ENCODE measurements at places on chromosomes 12 and 14.

GRCh38 chr12:120346681-120347080 lies 19.1 kb upstream of the PLA2G1B start:
- no peak for DNase-seq

GRCh38 chr14:105195522-105196264 lies 14.6 kb upstream of the NUDT14 start:
- no peak for DNase-seq

GRCh38 chr14:99758121-99758821 lies 34.9 kb upstream of the EML1 start:
- DNase-seq = no peak

GRCh38 chr14:90894241-90894640 lies 78.0 kb upstream of the TTC7B start:
- DNase-seq = no peak

- no peak for DNase-seq
Measured at GRCh38 chr12:85865890-85866289, 8.2 kb upstream of the NTS start.

DNA sequence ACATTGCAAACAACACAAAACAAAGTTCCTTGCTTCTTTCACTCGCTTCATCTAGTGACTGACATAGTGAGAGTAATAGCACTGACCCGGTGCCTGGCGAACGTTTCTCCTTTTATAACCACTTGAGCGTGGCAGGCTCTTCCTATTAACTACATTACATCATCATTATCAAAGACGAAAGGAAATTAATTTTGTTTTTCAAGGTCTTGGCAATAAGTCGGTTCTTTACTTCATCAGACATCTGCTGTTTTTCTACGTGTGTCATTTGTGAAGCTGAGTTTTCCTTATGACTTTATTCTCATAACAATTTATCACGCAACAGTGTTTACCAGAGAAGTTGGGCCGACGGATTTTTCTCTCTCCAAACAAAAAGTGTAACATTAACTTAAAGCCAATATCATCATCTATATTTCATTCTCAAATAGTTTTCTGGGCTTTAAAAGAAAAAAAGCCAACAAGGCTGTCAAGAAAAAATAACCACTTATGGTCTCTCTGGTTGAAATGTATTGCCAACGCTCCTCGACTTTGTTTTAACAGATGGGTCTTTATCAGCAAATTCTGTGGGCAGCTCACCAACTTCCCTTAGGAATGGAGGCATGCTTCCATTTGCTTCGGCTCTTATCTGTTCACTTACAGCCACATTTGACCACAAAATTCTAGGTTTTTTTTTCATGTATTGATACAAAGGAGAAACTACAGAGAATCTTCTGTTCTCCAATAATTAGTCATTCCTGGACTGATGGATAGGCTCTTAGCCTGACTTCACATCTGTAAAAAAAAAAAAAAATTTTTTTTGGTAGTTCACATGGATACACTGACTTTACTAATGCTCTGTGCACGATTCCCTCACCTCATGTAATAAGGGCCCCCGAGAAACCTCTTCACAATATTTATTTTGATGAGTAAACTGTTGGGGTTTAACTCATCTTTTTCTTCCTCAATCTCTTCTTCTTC lies 97.1 kb upstream of the CDKN3 start:
- DNase-seq = no peak

- DNase-seq = no peak
Measured at GRCh38 chr12:71871116-71871515, 31.6 kb downstream of the TBC1D15 start.

DNA sequence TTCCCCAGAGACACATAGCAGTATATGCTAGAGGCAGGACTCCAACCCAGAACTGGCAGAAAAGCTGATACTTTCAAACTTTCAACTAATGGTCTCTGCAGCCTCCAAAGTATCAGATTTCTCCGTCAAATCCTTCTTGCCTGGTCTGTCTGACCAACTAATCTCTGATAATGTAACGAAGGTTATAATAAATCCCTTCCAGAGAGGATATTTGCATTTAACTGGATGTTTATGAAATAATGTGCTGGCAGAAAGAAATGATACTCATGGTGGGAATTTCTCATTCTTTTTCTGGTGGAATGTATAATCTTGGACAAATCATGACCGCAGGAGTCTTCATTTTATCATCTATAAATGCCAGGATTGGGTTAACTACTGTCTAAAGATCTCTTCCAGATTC lies 860.3 kb downstream of the DIO2 start:
- DNase-seq = no peak

DNA sequence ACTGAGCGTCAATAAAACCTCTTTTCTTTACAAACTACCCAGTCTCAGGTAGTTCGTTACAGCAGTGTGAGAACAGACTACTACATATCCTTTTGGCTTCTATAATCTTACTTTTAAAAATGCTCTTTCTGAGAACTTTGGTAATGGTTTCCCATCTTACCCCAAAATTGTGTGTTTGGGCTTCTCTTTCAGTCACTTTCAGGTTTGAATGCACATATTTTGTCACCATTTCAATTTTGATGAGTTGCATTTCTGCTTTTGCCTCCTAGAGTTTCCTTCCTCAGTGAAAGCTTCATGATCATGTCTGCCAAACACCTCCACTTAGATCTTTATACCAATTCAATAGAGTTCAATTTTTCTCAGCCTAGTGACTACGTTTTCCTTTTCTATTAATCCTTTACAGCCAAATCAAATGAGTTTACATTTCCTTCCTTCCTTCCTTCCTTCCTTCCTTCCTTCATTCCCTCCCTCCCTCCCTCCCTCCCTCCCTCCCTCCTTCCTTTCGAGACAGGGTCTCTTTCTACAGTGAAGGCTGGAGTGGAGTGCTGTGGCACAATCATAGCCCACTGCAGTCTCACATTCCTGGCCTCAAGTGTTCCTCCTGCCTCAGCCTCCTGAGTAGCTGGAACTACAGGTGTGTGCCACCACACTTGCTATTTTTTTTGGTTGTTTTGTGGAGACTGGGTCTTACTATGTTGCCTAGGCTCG lies 124.9 kb downstream of the BCAT1 start:
- no peak for DNase-seq

DNA sequence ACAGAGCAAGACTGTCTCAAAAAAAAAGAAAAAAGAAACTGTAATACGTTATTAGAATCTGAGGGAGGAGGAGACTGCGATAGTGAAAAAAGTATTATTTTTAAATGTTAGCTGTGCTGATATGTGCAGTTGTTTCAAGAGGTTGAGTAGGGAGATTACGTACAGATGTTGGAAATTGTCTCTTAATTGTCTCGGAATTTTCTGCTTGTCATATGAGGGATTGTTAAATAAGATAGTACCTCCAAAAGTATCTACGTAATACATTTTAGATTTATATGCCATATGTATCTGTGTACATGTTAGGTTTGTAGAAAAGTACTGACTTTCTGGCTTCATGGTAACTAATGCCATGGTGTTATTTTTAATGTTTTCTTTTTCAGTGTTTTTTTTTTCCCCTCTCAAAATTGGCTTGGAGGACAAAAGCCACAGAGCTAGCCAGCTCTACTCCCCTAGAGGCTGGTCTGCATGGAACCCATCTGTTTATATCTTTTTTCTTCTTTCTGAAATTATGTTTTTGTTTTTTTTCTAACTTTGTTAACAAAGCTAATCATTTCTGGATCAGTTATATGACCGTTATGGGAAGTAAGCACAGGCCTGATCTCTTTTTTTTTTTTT lies 3.4 kb downstream of the RIMKLB start:
- DNase-seq = no peak

- no peak for DNase-seq
Measured at GRCh38 chr12:47992776-47993175, 11.5 kb downstream of the COL2A1 start.

DNA sequence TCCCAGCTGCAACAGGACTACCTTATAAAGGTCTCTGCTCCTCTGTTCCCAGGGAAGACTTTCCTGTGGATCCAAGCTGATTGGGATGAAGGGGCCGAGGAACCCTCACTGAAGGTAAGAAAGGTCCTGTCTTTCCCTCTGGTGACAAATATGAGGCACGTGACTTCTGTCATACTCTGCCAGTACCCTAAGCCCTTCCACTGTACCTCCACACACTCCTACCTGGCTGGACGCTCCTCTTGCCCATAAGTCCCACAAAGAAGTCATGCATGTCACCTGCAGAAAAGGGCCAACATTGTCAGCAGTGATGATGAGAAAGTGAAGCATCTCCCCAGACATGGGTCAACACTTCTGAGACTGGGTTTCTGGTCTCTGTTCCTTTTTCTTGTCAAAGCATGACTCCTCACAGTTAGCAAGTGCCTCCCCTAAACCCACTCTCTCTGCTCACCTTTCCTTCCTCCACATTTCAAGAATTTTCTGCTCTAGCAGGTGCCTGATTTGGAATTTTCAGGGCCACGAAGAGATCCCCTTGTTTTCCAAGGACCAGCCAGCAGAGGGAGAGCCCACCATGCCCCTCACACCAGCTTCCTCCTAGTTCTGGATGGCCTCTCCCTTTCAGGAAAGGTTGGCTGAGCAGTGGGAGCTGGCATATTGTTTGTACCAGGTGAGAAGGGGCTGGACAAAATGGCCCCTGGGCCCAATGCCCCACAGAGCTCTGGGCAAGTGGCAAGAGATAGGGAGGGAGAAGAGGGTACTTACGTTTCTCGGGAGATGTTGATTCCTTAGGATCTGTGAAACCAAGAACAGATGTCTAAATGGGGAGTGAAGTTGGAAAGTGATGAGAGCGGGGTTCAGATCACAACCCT lies 3.5 kb downstream of the TAC3 start:
- no peak for DNase-seq

DNA sequence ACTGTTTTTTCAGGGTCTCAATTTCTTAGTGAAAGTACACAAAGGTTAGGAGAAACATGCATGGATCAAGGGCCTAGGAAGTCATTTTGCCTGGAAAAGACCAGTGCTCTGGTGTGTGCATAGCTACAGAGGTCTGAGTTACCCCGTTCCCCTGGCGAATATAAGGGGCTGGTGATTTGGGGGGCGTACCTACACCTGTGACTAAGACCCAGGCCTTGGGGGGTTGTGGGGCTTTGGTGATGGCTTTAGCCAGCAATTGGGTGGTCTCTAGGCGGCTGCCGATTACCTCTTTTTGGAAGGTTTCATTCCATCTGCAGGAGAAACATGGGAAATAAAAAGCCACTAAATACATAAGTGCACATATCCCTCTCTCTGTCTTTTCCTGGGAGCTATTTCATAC lies 1.1 kb downstream of the SDR39U1 start:
- no peak for DNase-seq

DNA sequence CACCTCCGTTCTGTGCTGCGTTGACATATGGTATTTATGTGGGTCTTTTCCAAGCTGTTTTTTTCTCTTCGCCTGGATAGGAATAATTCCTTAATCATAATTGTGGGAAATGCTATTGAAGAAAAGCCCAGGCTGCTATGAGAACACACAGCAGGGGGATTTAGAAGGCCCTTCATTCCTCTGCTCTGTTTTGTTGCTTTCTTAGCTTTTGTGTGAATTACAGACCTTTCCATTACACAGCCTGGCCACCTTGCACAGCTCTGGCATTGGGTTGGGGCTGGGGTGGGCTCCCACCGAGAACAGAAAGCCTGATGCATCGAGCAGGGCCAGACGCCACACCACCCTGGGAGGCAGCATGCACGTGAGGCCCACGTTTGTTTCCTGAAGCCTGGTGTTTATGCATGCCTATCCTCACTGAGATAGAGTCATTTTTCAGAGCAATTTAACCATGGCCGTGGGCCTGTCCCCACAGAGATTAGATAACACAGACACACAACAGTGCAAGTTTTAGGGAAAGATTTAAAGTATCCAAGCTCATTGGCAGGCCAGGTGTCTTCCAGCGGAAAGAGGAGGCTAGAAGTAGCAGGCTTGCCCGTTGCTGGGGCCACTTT lies 287.6 kb upstream of the PWP1 start:
- DNase-seq = no peak

DNA sequence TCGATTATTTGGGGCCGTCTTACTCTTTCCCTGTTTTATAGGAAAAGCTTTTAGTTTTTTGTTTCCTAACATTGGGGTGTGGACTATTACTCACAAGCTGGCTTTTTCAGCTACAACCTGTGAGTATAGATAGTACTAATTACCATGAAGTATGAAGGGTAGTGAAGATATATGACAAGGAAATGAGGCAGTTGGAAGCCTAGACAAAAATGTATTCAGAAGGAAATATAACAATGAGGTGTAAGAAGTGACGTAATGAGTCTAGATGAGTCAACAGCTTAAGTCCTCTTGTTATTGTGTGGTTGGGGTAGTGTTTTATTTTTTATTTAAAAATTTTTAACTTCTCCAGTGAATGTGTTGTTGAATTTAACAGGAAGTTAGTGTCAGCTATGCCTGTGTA lies 804.5 kb downstream of the NRXN3 start:
- no peak for DNase-seq

- no peak for DNase-seq
Measured at GRCh38 chr12:131249246-131250027, 295.7 kb downstream of the ADGRD1 start.

- DNase-seq = no peak
Measured at GRCh38 chr14:91841065-91841464, 26.3 kb downstream of the TC2N start.

GRCh38 chr14:24710403-24711112 lies 76.6 kb upstream of the GZMB start:
- no peak for DNase-seq

DNA sequence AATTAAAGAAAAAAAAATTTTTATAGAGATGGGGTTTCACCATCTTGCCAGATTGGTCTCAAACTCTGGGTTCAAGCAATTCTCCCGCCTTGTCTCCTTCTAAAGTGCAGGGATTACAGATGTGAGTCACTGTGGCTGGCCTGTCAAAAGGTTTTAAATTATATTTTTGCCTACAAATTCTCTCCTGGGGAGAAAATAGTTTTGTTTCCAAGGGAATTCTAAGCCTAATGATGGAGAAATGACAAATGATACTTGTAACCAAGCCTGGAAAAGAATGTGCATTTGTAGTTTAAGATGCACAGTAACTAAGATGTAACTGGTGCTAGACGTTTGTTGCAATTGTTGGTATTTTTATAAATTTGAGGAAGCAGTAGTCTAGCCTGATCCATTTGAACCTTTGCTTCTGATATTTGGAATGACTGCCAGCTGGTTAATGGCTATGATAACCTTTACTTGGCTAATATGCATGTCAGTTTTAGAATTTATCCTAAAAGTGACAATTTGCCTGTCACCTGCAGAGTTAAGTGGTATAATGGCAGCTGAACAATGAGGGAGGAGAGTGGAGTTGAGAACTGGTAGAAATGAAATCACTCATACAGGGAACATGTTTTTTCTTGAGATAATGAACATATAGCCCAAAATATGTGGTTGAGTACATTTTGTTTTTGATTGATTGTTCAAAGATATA lies 148.0 kb downstream of the FUT8 start:
- DNase-seq = no peak

- DNase-seq = no peak
Measured at GRCh38 chr12:131056626-131057025, 102.9 kb downstream of the ADGRD1 start.

GRCh38 chr12:2453761-2454090 lies 341.0 kb upstream of the FKBP4 start:
- no peak for DNase-seq

GRCh38 chr12:57381693-57382220 lies 49.1 kb downstream of the R3HDM2 start:
- no peak for DNase-seq

GRCh38 chr14:21891921-21892320 lies 218.3 kb upstream of the OR4E1 start:
- no peak for DNase-seq

Measured in mesothelial cell of epicardium (in vitro differentiated cells).